Renal cortex interstitium (tissue), 15 donors: ENCODE measurements at places on chromosomes 12 and 14.

- no peak for DNase-seq
Observed at GRCh38 chr14:71475916-71476315, 456.3 kb upstream of the RGS6 start.

GRCh38 chr14:100696590-100696989, 30.1 kb upstream of the DLK1 start:
- DNase-seq: no peak

GRCh38 chr12:96421014-96421413, 20.8 kb upstream of the CDK17 start:
- no peak for DNase-seq

DNA sequence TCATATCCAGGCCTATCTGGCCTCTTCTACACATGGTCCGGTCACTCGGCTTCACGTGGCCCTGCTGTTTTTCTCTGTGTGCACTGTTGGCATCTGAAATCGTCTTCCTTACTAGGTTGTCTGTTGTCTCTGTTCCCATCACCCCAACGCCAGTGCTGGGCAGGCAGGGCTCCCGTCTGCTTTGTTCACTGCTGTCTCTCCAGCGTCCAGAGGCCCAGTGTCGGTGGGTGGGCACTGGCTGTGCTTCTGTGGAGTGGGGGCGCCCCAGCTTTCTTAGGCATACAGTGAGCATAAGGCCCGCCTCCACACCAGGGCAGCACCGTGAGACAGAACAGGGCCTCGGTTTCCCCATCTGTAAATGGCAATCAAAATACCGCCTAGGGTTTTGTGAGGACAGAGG, 153.1 kb downstream of the BCL11B start:
- DNase-seq: no peak

GRCh38 chr14:26466862-26467261, 131.0 kb downstream of the NOVA1 start:
- DNase-seq: no peak

- peak; percentile 60 for DNase-seq
Observed at GRCh38 chr12:124720681-124721500, 142.8 kb downstream of the SCARB1 start.

DNA sequence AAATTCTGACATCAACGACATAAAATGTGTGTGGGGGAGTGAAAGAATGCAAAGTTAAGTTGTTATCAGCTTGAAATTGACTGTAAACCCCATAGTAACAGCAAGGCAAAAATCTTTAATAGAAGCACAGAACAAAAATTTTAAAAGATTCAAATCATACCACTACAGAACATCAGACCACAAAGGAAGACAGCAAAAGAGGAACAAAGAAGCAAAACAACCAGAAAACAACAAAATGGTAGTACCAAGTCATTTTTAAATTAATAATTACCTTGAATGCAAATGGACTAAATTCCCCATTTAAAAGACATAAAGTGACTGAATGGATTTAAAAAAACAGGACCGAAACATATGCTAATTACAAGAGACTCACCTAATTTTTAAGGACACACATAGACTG, 31.3 kb downstream of the A2M start:
- no peak for DNase-seq

GRCh38 chr12:123151457-123152454, 866 bp upstream of the PITPNM2 start:
- DNase-seq: no peak

DNA sequence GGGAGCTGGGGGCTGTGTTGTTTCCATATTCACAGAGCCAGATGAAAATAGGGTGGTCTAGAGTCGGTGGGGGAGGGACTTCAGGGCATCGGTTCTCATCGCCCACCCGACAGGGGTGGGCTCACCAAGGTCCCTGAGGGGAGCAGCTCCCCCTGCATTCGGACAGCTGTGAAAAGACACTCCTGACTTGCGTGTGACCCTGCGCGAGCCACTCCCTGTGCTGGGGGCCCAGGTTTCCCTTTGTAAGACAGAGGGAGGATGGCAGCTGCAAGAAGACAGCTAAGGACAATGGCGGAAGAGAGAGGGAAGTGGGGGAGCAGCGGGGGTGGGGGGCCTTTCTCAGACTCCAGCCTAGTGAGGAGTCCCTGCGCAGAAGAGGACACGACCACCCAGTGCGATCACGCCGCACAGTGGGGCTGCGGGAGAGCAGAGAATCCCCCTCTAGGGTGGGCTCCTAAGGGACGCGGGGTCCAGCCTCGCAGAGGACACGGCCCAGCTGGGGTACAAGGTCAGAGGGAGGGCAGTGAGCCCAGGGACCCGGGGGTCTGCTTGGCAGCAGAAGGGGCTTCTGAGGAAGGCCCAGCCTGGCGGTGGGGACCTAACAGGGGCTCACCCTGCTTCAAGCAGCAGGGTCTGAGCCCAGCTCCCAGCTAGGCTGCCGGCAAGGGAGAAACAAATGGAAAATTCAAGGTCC, 326.9 kb upstream of the DIO3 start:
- DNase-seq: no peak

DNA sequence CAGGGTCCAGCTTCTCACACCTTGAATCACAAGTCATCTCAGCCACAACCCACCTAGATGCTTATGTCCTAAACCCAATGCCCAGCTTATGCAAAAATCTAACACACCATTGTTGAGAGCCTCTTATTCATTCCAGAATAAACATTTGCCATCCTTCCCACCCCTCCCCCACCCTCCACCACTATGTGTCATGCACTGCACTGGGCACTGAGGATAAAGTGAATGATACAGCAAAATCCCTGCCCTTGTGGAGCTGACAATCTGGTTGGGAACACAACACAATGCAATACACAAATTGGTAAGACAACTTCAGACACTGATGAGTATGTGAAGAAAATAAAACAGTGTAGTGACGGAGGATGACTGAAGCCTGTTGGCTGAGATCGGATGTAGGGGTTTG, 1.4 kb upstream of the GLTP start:
- DNase-seq: no peak

GRCh38 chr12:69044887-69045286, 111.9 kb upstream of the CPM start:
- no peak for DNase-seq

DNA sequence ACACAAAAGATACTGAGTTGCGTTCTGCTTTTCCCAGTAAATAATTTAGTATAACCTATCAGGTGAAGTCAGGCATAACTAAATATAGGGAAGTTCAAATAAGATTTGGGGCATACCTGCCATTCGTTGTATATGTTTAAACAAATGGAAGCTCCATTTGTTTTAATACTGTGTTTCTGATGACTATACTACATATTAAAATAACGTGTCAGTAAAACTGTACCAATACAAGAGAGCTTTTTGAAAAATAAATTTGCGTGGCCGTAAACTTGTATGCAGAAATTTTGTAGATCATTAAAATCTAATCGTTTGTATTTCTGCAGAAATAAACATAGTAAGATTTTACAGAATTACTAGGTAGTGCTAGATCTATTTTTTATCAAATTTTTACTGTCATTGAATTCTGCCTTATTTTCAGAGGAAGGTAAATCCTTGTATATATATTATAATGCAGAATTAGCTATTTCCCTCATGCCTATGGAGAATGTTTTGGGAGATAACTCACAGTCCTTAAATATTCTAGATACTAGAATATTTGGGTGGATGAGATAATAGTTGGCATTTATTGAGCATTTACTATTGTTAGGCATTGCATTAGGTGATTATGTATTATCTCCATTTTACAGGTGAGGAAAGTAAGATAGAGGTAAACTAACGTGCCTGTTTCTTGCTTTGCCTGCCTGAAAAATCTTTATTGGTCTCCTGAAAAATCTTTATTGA, 1.5 kb downstream of the SCFD1 start:
- no peak for DNase-seq

GRCh38 chr12:55188974-55189556, 31.8 kb upstream of the OR10A7 start:
- DNase-seq: peak; percentile 69

GRCh38 chr12:12837025-12837812, 24.1 kb downstream of the DDX47 start:
- DNase-seq: peak; percentile 55

- no peak for DNase-seq
Observed at GRCh38 chr12:76627346-76628135, 68.0 kb upstream of the OSBPL8 start.

DNA sequence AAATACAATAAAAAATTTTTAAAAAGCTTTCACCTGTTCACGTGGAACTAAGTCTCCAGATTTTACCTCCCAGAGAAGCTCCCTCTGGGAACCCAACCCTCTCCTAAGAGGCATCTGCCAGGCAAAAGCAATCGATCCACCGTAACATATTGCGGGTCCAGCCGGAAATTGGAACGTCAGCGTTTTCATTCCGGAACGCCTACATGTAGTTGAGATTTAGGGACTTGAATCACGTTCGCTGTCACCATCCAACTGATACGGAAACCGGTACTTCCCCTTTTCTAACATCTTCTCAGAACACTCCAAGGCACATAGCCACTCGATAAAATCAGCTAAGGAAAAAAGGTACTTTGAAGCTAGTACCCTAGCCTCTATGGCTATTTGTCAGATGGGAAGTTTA, 70.3 kb downstream of the COX16 start:
- no peak for DNase-seq

DNA sequence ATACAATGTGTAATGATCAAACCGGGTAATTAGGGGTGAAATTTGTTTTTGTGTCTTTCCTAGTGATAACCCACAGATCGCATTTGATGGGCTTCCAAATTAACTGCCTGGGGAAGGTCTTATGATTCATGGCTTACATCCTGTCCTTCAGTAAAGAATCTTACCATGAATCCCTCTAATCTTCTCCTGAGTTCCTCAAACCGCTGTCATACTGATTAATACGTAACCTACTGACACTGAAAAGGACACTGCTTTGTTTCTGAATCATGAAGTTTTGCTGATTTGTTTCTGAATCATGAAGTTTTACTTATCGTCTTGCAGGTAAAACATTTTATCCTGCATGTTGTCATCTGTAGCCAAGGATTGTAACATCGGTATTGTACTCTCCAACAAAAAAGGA, 52.0 kb upstream of the CRY1 start:
- DNase-seq: no peak

DNA sequence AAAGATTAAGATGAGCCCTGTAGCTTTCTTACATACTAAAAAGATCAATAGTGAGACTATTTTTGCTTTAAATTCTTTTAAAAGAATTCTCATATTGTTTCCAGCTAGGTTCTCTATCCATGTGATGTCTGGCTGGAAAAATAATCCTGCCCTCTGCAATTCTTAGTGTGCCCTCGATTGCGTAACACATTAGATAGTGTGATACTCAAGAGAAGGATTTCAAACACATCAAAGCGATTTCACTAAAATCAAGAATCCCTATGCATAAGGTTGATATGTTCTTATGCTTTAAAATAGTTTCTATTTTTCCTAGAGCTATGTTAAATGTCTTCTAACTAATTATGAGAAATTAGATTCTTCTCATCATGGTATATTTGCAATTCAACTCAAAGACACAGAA, 127.3 kb upstream of the PLEKHA5 start:
- DNase-seq: no peak

DNA sequence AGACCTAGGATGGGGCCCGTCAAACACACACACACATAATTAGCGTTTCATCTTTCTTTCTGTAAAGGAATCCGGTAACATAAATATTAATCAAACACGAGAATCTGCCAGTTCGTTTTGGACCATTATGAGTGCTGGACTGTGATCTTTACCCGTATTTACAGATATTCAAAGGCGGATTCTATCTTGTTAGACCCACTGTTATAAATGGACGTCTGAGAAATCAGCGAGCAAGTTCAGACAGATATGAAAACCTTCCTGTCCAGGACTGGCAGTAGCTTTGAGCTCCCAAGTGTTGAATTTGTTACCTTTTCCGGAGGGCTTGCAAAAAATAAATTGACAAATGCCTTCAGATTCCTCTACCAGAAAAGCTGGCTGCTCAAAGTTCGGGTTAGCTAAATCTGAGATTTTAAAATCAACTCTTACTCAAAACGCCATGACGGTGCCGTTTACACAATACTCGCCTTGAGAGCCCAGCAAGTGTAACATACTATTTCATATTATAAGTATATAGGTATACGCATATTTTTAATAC, 27.6 kb downstream of the BCL11B start:
- DNase-seq: no peak

DNA sequence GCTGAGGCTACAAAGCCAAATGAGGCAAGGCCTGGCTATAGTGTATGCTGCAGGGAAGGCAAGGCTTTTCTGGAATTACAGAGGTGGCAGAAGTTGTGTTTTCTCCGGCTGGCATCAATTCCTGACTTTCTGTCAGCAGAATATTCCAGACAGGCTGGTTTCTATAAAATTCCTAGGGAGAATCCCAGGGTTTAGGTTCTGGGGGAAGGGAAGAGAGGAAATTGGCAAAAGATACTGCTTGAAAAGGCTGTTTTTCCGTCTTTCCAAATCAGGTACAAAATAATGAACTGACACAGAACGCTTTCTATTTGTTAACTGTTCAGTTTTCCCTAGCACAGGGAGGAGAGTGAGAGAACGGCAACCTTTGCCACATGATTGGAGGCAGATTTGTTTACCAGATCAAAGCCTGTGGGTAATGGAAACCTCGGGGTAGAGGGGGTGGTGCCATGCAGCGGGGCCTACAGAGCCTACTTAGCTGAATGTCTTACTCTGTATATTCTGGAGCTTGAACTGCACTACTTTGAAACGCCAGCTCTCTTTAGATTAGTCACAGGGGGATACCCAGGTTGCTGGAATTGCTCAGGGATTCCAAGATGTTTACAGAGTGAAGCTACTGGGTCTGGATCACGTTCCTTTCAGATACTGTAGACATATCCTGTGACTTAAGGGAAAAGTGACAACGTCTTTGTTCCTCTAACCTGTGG, 65.8 kb upstream of the DACT1 start:
- DNase-seq: no peak

DNA sequence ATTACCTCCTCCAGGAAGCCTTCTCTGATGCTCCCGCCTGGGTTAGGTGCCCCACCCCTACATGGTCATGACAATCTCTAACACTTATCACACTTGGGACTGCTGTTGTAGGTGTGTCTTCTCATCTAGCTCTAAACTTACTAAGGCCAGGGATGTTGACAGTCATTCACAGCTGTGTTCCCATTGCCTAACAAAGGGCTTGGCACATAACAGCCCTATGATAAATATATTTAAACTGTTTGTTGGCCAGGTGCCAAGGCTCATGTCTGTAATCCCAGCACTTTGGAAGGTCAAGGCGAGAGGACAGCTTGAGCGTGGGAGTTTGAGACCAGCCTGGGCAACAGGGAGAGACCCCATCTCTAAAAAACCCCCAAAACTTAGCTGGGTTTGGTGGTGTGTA, 98.8 kb upstream of the RGS6 start:
- no peak for DNase-seq

DNA sequence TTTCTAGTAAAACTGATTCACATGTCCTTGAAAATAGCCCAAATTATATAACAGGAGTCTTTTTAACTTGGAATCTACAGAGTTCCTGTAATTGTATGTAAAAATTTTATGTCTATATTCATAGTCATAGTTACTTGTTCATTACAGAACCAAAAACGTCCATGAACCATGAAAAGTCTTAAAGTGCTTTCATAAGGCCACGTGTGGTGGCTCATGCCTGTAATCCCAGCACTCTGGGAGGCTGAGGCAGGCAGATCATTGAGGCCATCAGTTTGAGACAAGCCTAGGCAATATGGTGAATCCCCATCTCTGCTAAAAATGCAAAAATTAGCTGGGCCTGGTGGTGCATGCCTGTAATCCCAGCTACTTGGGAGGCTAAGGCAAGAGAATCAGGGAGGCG, 48.4 kb downstream of the GALNT4 start:
- DNase-seq: no peak
